ENCODE measurements at places on chromosomes 6 and 20.

DNA sequence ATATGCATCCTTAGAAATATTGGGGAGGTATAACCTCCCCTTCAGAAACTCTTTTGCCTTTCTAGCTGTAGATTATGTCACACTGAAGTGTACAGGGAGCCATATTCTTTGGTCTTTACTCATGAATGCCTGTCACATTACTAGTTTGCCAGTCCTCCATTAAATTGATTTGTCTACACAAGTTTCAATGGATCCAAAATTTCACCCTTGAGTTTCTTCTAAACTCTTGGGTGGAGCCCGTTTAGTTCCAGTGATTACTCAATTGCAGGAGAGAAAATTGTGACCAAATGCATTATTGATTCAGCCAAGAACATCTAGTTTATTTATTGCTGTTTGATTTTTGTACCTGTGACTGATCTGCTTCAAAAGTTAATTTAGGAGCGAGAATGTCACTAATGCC is 60.4 kb upstream of the TFB1M start:
- DNase-seq: no peak

- peak; percentile 84 for DNase-seq
Observed at GRCh38 chr20:22716821-22717351, 132.5 kb upstream of the FOXA2 start.

- no peak for DNase-seq
Observed at GRCh38 chr6:15086348-15087158, 159.3 kb upstream of the JARID2 start.

DNA sequence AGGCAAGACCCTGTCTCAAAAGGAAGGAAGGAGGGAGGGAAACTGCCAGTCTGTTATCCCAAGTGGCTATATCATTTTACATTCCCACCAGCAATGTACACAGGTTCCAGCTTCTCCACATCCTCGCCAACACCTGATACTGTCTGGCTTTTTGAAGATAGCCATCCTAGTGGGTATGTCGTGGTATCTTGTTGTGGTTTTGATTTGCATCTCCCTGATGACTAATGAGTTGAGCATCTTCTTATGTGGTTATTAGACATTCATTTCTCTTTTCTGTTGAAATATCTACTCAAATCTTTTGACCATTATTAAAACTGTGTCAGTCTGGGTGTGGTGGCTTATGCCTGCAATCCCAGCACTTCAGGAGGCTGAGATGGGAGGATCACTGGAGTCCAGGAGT is 47.9 kb upstream of the ARID1B start:
- DNase-seq: peak; percentile 27

DNA sequence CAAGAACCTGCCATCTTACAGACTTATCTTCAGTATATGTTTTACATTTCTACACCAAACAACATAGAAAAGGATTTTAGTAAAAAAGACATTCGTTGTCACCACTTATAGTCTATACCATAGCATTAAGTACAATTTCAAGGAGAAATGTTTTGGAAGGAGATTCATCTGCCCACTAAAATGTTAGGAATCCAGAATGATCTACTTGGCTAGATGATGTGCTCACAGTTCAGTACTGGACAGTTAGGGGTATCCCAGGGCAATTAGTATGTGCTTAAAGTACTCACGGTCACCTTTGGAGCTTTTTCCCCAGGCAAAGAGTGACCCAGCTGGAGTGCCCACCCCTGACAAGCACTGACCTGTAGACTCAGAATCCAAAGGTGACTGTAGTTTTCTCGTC is 222.9 kb downstream of the SLC24A3 start:
- DNase-seq: no peak

GRCh38 chr6:143680141-143680540 is 2.4 kb downstream of the PHACTR2 start:
- no peak for DNase-seq

GRCh38 chr6:111277819-111278218 is 190.5 kb downstream of the SLC16A10 start:
- no peak for DNase-seq

DNA sequence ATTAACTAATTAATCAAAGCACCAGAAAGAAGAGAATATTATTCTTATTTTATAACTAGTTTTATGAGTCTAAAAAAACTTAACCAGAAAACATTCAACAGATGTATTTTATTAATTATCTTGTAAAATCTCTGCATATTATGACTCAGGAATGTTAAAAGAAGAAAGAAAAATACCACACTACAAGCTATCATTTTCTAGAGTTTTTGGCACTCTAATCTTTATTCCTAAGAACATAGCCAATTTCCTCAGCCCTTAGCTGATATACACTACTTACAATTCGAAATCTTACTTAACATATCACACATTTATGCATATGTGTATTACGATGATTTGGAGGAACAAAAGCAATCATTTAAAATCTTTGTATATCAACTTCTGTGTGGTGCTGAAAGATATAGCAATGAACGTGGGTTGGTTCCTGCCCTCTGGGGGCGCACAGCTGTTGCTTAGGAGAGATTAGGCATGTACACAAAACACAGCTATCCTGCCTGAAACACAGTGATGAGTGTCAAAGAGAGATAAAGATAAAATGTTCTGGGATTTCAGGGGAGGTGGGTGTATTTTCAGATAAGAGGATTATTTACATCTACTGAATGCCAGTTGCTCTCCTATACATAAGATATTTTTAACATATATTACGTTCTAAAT is 404.5 kb downstream of the SYNE1 start:
- DNase-seq: no peak

GRCh38 chr6:71405416-71405815 is 116.8 kb downstream of the OGFRL1 start:
- no peak for DNase-seq

DNA sequence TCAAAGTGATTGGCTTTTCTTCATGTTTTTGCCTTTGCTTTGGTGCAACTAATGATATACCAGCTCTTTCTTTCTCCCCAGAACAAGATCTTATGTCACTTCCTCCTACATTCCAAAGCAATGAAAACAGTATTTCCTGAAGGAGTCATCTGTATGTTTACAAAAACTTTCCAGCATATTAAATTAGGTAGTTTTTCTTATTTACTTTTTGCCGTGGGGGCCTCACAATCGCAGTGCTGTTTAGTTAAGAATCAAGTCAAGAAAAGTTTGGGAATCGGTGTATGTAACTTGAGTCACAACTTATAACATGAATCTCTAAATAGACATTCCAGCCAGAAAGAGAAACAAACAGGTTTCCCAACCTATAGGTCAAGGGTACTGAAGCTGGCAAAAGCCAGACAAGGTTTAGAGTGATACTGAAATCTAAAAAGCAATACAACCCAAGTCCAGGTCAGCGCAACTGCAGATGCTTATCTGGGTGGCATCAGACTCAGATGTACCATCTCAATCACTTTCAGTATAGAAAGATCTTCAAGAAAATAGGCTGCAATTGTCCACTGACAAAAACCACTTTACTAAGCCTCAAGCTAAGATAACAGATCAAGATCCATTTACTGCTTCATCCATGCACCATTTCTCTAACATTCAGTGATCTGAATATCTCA is 63.6 kb downstream of the IPCEF1 start:
- DNase-seq: no peak

DNA sequence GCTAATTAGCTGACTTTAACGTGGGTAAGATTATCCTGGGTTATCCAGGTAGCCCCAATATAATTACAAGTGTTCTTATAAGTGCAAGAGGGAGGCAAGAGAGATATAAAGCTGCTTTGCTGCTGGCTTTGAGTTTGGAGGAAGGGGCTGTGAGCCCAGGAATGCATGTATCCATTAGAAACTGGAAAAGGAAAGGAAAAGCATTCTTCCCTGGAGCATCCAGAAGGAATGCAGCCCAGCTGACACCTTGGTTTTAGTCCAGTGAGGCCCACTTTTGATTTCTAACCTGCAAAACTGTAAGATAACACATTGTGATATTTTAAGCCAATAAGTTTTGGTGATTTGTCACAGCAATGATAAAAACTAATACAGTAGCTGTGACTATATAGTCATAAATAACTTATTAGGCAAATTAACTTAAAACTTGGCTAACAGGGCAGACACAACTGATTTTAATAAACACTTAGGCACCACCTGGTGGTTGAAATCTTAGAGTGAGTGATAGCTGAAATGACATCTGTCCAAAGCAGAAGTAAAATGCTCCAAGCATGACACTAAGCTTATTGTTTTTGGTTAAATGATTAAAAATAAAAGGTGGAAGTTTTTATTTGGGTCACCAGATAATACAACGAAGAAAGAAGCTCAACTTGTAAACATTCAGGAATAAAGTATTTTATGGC is 35.6 kb downstream of the ADGRF4 start:
- DNase-seq: no peak

- DNase-seq: no peak
Observed at GRCh38 chr20:3797592-3798372, 1.7 kb downstream of the CDC25B start.

GRCh38 chr6:36247693-36248092 is 22.2 kb upstream of the PNPLA1 start:
- no peak for DNase-seq

- peak; percentile 27 for DNase-seq
Observed at GRCh38 chr6:26003102-26003694, 40.6 kb downstream of the TRIM38 start.

DNA sequence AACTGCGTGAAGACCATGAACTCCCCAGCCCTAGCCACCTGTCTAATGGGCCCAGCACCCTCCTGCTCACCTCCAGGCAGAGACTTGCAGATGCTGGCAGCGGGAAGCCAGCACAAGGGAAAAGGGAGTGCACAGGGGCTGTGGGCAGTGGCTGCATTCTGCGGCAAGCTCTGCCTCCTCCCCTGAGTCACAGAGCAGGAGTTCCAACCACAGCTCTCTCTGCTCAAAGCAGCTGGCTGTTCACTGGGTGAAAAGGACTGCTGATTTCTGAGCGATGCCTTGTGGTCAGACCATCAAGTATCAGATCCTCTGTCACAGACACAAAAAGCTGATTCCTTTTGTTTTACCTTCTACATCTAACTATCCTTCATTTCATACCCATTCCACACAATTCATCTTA is 10.5 kb downstream of the NKX2-2 start:
- peak; percentile 27 for DNase-seq

GRCh38 chr20:50220093-50220893 is 29.7 kb downstream of the CEBPB start:
- DNase-seq: no peak

GRCh38 chr6:167162591-167162990 is 4.8 kb upstream of the GPR31 start:
- no peak for DNase-seq

- DNase-seq: no peak
Observed at GRCh38 chr6:119800526-119800925, 451.0 kb upstream of the MAN1A1 start.

DNA sequence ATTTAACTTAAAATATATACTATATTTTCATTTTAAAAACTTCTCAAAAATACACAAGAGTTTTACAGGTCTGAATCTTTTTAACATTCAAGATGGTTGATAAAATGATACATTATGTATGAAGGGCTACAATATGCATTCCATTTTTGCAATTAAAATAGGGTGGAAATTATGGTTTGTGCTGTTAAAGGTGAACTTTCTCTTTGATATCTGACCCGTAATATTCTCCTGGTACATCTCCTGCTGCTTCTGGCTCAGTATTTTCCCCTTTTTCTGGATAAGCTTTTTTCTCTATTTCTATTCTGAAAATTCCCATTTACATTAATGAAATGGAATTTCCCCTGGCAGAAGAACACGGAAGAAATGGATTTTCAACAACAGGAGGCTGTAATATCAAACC is 27.4 kb upstream of the LCA5 start:
- no peak for DNase-seq

GRCh38 chr6:33410050-33410710 is 634 bp upstream of the PHF1 start:
- DNase-seq: peak; percentile 93

- DNase-seq: no peak
Observed at GRCh38 chr20:49701241-49701790, 12.4 kb downstream of the B4GALT5 start.

DNA sequence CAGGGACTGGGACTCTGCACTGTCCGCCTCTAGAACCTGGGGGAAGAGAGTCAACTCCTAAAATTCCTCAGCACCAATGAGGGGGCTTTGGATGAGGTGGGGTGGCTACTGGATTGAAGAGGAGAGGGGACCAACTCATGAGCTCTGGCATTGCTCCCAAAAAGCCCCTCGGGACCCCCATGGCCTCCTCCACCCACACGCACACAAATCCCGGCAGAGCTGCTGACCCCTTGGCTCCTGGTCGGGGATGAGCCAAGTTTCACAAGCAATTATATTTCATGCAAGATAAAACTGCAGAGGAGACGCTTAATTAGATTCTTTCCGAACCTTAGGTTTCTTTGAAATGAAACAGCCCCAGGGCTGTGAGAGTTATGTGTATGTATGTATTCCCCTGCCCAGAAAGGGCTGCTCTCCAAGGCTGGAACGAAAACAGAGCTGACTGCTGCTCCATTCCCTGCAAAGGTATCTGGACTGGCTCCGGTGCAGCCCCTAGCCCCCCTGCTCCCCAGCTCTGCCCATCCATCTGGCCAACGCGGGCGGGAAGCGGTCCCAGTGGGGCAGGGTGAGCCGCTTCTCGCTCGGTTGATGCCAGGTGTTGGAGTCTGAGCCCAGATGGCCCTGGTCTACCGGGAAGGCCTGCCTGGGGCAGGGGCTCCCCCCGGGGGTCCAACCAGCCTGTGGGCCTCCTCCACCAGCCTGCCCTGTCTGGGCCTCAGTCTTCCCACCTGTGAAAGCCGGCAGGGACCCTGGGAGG is 46.8 kb upstream of the STX16 start:
- DNase-seq: no peak

- DNase-seq: no peak
Observed at GRCh38 chr20:1833216-1833615, 62.0 kb upstream of the SIRPA start.

- DNase-seq: no peak
Observed at GRCh38 chr20:12217382-12217781, 299.7 kb downstream of the BTBD3 start.

DNA sequence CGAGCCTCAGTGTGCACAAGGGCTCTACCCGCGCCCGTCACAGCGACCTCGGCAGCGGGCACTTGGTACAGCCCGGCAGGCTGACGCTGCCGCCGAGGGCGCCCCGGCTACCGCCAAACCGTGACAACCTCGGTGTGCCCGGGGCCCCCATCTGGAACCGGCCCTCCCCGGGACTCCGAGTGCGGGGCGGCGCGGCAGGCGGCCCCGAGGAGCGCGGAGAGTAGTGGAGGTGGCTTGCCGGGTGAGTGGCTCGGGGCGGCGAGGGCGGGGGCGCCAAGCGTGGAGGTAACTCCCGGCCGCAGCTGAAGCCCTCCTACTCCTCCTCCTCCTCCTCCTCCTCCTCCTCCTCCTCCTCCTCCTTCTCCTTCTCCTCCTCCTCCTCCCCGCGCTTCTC is at the start of gene ISM1:
Gene ISM1 (plus strand): TSS at position 371 of the 394 bp plus-strand sequence. CDS start 503 bp downstream, outside the sequence.
- no peak for DNase-seq

DNA sequence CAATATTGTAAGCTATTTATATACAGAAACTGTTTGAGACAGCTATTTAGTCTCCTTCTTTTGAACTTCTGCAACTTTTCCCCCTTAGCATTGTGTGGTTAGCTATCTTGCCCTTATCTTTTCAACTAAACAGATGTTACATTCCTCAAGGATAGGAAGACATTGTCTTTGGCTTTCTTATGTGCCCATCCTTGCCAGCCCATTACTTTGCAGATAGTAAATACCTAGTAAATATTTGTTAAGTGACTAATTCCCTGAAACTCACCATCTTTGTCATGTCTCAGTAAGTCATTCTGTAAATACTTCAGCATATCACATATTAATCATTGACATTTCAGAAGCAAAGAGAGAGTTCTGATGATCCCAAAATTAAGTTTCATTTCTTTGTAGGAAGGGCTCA is 69.1 kb upstream of the FLRT3 start:
- DNase-seq: peak; percentile 67
